ENCODE measurements at places on chromosomes 12 and 14.
A peak's percentile ranks its signal among the peaks of the same experiment; 100 is the strongest.

- no peak for ATAC-seq
Observed at GRCh38 chr14:35986219-35986573, 160.1 kb downstream of the BRMS1L start.

DNA sequence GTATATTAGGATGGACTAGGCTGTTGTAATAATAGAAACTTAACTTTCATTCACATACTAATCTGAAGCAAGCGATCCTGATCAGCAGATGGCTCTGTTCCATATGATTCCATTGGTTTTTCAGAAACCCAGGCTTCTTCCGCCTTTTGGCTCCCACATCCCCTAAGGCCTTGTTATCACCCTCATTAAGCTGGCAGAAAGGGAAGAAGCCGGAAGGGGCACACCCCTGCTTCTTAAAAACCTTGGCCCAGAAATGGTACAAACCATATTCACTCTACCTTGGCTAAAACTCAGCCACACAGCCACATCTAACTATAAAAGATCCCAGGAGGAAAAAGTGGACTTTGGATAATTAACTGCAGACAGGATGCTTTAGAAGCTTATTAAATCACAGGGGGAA lies 329.2 kb downstream of the PCNX1 start:
- ATAC-seq, result no peak

- no peak for ATAC-seq
Observed at GRCh38 chr12:112887550-112887949, 19.2 kb upstream of the OAS1 start.

DNA sequence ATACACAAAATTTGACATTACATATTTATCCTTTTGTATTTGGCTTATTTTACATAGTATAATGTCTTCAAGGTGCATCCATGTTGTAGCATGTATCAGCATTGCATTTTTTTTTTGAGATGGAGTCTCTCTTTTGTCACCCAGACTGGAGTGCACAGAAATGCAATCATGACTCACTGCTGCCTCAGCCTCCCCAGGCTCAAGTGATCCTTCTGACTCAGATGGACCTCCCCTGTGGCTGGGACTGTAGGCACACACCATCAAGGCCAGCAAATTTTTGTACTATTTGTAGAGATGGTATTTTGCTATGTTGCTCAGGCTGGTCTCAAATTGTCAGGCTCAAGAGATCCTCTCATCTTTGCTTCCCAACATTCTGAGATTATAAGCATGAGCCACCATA lies 214.4 kb upstream of the ALG10B start:
- no peak for ATAC-seq

DNA sequence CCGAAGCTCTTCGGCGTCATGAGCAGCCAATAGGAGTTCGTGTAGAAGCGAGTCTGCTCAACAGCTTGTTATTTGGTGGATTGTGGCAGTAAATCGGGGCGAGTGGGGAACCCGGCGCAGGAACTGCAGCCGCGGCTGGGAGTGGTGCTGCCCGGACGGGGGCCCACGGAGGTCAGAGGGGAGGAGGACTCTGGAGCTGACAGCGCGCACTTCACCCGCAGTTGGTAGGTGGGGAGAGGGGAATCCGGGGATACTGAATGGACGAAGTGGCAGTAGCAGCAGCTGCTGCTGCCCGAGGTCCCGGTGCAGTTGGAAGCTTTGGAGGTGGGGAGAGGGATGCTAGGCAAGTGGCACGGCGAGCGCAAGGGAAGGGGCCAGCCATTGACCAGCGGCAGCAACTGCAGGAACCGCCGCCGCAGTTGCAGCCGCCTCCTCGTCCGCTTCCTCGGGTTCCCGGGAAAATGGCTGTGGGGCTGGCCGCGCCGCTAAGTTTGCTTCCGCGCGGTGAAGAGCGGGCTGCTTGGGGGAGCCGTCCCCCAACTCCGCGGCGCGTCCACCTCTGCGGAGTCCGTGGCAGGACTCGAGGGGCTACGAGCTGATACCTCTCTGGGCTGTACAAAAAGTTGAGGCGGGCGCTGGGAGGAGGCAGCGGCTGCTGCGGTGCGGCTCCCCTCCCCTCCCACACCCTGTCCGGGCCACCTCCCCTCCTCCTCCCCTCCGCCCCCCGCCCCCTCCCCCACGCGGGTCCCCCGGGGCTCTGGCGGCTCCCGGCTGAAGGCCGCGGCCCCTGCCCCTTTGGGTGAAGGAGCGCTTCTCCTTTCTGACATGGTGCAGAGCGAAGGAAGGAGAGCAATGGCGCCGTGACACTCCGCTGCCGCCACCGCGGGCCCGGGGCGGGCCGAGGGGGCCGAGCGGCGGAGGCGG lies at the start of gene ARID4A:
TSS of gene ARID4A (plus strand) at position 79 of the 924 bp plus-strand sequence. CDS start 1,300 bp downstream, outside the sequence.
- ATAC-seq, result no peak

GRCh38 chr12:21566223-21566906 lies 38.3 kb downstream of the GYS2 start:
- ATAC-seq, result no peak

DNA sequence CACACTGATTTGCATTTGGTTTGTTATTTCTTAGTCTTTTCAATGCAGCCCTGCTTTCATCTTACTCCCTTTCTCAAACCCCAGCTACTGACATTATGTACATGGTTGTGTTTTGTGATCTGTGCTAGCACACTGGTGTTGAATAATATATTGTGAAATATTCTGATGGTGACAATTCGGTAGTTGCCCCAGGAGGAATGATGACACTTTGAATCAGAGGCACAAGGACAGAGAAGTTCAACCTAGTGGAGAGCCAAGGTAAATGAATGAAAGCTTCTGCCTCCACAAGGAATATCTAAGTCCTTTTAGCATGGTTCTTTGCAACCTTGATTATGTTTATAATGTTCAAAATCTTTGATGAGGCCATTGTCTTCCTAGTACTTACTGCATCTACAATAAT lies 159.9 kb downstream of the PDE3A start:
- ATAC-seq, result no peak

DNA sequence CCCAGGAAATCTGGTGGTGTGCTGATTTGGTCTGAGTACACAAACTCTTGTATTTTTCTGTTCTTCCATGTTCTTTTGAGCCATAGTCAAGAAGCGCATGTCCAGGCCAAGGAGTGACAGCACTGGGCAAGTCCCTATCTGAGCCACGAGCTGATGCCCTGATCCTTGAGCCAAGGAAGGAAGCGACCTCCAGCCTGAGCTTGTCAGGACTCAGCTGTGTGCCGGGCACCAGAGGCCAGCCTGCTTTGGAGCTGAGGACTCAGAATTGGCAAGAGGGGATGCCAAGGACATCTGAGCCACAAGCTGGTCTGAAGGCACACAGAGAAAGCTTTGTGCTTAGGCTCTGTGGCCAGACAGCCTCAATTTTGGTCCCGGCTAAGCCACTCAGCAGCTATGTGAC lies 52.6 kb downstream of the GALNT16 start:
- ATAC-seq, result no peak

DNA sequence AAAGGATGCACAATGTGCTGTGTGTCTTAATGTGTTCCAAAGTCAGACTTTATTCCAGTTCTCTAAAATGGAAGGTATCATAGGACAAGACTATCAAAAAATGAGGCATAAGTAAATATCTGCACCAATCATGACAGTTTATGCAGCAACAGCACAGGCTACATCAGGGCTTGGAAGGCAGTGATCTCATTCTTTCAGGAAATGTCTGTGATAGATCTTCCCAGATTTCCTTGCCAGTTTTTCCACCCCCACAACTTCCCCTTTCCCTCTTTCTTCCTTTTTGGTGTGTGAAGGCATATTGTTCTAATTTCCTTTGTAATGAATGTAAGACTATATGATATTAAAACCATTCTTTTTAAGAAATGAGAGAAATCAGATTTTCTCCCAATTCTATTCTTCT lies 326.7 kb downstream of the ATP23 start:
- no peak for ATAC-seq

DNA sequence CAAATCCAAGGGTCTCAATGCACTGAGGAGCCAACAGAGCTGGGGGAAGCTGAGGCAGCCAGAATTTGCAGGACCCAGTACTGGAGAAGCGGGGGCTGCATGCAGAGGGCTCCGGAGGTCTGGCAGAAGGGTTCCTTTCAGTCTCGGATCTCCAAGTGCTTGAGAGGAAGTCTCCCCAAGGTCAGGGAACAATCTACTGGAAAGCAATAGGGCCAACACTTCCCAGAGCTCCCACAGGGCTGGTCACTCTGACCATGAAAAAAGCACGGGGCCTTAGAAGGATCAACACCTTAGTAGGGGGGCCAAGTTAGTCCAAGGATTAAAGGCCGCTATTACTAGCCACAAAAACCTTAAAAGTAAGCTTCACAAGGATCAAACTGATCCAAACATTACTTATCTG lies 31.7 kb downstream of the SPPL3 start:
- no peak for ATAC-seq

GRCh38 chr14:68931474-68932051 lies 47.5 kb downstream of the ACTN1 start:
- ATAC-seq, result no peak

DNA sequence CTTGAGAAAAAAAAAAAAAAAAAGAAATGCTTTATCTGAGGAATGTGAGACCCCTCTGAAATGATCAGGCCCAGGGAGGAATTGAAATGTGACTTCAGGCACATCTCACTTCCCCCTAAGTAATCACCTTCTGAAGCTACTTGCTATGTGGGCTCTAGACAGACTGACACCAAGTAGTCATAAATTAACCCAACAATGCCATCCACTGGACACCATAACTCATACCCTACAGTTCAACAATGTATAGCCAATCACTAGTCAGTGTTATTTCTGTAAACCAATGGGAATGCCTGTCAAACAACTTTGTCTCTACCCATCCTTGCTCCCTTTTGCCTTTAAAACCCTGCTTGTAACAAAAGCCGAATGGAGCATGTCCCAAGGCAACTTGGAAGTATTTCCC lies 182.7 kb upstream of the TMPO start:
- no peak for ATAC-seq

GRCh38 chr12:25518512-25518911 lies 34.6 kb downstream of the LMNTD1 start:
- no peak for ATAC-seq

GRCh38 chr12:75414671-75415070 lies 23.8 kb downstream of the GLIPR1L2 start:
- ATAC-seq, result no peak

GRCh38 chr12:132489078-132489601 lies 811 bp upstream of the FBRSL1 start:
- peak; percentile 43 for ATAC-seq

DNA sequence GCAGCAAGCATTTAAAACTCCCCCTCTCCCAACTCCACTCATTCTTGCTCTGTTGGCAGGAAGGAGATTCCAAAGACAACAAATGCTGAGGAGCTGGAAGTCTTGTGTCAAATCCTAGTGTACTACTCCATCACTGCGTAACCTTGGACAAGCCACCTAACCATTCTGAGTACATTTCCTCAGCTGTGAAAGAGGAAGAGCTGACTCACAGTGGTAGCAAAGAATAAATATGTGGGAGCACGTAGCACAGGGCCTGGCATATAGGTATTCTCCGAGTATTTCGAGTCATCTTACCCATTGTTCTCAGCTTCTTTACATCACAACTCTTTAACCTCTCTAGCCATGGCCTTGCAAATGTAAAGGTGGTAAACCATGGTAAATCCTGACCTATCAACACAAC lies 28.7 kb downstream of the EGLN3 start:
- peak; percentile 89 for ATAC-seq

DNA sequence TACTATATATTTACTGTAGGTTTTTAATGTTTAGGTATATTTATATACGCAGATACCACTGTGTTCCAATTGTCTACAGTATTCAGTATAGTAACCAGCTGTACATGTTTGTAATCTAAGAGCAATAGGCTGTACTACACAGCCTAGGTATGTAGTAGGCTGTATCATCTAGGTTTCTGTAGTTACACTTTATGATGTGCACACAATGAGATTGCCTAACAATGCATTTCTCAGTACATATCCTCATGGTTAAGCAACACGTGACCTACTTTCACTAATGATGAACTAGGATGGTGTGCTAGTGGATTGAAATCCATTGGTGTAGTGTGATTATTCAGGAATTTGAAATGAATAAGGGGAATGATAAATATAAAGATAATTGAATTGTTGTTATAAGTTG lies 77.7 kb downstream of the ETNK1 start:
- no peak for ATAC-seq

DNA sequence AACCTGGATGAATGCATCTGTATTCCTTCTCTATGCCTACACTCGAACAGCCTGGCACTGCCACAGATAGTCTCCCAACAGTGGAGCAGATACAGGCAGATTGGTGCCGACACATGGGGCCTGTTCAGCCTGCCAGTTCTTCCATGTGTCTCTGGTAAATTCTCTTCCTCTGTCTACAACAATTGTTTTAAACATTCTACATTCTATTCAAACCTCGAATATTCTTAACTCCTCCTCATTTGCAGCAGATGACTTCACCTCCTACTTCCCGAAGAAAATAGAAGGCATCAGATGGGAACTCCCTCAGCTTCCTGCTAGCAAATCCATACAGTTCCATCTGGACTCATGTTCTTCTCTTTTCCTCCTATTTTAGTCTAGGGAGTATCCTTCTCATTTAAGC lies 43.1 kb upstream of the OTOGL start:
- no peak for ATAC-seq

DNA sequence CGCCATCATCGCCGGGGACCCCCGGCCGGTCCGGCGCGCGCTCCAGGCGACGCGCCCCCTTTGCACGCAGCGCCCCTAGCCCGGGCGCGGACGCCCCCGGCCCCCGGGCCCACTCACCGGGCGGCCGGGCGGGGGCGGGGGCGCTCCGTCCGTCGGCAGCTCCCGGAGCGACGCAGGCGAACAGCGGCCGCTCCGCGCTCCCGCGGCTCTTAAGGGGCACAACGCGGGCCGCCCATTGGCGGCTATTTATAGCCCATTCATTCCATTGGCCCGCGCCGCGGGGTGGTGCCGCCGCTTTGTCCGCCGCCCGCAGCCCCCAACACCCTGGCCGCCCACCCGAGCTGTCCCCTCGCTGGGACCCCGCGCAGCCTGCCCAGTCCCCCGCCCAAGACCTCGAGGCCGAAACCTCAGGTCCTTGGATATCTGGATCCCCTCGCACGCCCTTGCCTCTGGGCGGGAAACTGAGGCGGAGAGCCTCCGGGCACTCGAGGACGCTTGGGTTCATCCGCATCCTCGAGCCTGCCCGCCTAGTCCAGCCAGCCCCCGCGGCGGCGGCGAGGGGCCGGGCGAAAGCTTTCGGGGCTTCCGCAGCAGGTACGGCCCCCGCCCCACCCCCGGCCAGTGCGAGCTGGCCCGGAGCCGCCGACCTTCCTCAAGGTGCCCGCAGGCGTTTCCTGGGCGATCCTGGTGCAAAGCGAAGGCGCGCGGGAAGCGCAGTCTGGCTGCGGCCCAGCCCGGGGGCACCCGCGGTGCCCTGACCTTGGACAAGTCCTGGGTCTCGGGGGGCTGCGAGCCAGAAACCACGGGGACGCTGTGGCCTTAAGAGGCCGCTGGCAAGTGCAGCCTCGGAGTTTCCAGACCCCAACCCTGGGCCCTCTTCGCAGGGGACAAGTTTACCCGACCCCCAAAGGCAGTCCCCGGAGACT lies at the start of gene CKB:
TSS of gene CKB (minus strand) at position 182 of the 926 bp plus-strand sequence. CDS start 337 bp downstream, outside the sequence.
- no peak for ATAC-seq

- ATAC-seq, result no peak
Observed at GRCh38 chr12:8662593-8662992, at the start of gene MFAP5. MFAP5 (minus strand) TSS chr12:8662826; CDS start chr12:8662104, 722 bp downstream.

All from activated T-helper 17 cell treated with anti-CD3 and anti-CD28 coated beads, Interleukin-2, amount 50 U/mL, for 72 hours (primary cell).